ENCODE measurements at places on chromosomes 2 and 18.
A peak's percentile ranks its signal among the peaks of the same experiment; 100 is the strongest.

DNA sequence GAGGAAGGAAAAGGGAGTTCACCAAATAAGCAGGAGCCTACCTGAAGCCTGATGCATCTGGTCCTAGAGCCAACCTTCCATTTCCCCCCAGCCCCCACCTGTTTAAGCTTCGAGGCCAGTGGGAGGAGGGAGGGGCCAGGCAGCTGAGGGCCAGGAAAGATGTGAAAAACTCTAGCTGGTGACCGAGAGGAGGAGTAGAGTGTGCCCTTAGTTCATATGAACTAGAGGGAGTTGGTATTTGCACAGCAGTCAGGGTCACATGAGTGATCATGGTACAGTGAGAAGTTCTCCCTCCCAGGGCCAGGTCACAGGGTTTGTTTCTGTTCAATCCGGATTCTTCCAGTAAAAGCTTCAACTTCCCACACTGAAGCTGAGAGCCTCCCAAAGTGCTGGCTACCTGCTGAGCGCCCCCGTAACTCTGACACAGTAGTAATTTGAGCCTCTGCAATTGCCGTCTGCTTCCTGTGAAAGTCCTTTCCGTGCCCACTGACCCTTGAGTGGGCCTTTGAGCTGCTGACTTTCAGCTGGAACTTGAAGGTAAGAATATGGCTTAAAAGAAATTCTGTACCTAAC is at the start of gene SULT1C2:
Gene SULT1C2, plus strand, starts transcription at position 362 of the 573 bp plus-strand sequence. CDS start 4,773 bp downstream, outside the sequence.
- DNase-seq = no peak

- DNase-seq = peak; percentile 35
Measured at GRCh38 chr2:48131539-48132270, 225.4 kb upstream of the FBXO11 start.

GRCh38 chr2:231343006-231343710 is 52.4 kb upstream of the B3GNT7 start:
- no peak for DNase-seq

DNA sequence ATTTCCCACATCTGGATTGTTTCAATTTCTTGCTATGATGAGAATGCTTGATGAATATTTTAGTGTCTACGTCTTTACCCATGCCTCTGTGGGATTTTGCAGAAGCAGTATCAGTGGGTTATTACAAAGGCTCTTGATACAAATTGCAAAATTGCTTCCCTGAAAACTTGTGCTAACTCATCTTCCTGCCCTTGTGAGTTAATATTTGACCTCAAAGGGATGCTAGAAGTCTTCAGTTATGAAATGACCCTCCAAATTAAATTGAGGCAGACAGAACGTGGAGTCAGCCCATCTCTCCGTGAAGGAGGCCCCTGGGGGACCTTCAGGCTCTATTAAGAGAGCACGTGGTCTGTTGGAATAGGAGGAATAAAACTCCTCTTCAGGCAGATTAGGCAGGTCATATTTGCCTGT is 239.2 kb upstream of the HS6ST1 start:
- DNase-seq = peak; percentile 24

DNA sequence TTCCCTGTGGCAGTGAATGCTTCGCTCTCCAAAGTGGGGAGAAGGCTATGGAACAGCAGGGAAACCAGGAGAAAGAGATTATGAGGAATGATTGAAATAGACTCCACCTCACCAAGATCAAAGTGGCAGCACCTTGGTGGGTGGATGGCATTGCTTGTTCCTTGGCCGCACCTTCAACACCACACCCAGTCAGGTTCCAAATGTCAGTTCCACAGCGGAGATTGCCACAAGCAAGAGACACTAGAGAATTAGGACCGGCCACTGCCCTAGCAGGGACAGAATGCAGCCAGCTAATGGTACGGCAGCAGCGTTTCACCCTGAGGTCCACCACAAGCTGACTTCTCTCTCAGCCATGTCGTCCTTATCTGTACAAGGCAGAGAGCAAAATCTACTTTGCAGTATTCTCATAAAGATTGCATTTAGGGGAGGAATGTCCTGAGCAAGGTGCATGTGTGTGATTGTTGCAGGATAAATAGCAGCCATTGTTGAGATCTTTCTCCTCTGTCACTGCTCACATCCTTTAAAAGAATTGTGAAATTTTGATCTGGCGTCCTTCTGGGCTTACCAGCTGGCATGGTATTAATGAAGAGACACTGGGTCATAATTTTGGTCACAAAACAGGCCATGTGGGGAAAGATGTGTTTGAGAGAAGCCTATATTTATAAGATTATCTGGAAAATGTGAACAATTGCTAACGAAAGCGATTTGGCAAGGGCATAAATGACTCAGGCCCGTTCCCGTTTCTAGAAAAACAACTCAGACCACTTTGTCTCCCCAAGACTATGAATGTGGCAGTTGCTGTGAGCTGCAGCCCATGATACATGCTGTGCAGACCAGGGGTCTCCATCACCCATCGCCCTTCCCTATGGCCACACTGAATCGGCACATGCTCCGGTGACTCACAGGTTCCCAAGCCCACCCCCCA is 228.6 kb upstream of the ID2 start:
- no peak for DNase-seq

Measured in HCEC 1CT (cell line).